ENCODE measurements at places on chromosomes 5 and 9. TPM values are rescaled to one million over a fixed set of nuclear protein-coding genes. Genes with fewer than 3 reads are reported as not detected.

GRCh38 chr5:77996943-77997342 lies 220.8 kb upstream of the TBCA start:
- peaks cover 10% of the 10 kb centered on the region for H3K36me3 ChIP-seq
- H3K27ac ChIP-seq = no peak overlapping the region
- H3K27me3 ChIP-seq = no peaks in the 10 kb centered on the region
- no peaks in the 10 kb centered on the region for H3K4me1 ChIP-seq

DNA sequence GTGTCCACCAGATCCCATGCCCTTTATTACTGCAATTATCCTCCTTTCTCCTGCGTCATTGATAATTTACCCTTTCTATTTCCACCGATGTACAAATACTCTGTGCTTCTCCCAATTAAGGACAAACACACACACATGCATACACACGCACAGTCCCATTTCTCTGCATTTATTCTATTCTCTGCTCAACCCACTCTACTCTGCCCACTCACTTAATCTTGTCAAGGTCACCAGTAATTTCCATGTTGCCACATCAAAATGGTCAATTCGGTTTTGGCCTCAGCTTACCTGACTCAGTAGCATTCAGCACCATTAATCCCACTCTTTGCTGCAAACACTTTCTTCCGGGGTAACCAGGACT lies 14.6 kb upstream of the STRBP start:
- DNase-seq = no peak
- no peaks in the 10 kb centered on the region for H3K4me1 ChIP-seq
- no peaks in the 10 kb centered on the region for H3K27me3 ChIP-seq
- no peaks in the 10 kb centered on the region for H3K36me3 ChIP-seq
- no peak overlapping the region for H3K4me3 ChIP-seq

DNA sequence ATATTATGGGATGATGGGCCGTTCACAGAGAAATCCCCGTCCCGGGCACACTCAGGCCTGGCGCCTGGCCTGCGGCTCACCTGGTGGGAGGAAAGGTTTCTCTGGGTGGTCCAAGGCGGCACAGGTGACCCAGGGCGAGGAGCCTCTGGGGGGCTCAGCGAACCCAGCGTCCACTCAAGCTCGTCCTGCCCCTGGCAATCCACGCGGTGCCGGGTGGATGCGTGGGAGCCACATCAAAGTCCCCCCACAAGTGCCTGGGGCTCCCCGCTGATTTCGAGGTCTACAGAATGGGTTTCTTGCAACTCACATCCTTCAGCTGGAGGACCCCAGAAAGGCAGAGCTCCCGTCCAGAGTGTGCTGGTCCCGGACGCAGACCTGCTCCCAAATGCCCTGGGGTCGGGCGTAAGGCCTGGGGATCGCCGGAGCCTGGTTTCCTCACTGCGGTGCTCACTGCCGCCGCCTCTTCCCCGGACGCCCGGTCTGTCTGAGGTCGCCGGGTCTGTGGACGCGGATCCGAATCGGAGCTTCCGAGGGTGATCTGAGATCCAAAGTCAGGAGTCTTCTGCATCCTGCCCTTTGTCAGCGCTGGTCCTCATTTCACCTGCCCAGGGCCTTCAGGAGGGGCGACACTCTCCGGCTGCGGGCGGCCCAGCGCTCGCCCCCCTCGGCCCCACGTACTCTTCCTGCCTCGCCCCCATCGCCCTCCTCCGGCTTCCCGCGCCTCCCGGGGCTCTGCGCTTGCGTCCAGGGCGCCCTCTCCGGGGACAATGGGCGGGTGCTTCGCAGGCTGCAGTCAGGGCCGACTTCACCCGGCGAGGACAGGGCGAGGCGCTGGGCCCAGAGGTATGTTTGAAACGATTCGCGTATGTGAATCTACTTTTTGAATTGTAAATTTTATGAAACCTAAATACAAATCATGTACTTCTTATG lies 20.0 kb upstream of the RUFY1 start:
- DNase-seq = peak; percentile 57
- peaks cover 2% of the 10 kb centered on the region for H3K27me3 ChIP-seq
- H3K27ac ChIP-seq = no peak overlapping the region
- H3K4me1 ChIP-seq = peaks cover 15% of the 10 kb centered on the region

Gene PCDHB11
- total RNA-seq = not detected

GRCh38 chr5:180387798-180388197 lies 34.7 kb upstream of the GFPT2 start:
- H3K36me3 ChIP-seq = no peaks in the 10 kb centered on the region
- no peak overlapping the region for H3K27ac ChIP-seq
- no peaks in the 10 kb centered on the region for H3K27me3 ChIP-seq
- H3K4me3 ChIP-seq = no peak overlapping the region
- no peaks in the 10 kb centered on the region for H3K4me1 ChIP-seq

DNA sequence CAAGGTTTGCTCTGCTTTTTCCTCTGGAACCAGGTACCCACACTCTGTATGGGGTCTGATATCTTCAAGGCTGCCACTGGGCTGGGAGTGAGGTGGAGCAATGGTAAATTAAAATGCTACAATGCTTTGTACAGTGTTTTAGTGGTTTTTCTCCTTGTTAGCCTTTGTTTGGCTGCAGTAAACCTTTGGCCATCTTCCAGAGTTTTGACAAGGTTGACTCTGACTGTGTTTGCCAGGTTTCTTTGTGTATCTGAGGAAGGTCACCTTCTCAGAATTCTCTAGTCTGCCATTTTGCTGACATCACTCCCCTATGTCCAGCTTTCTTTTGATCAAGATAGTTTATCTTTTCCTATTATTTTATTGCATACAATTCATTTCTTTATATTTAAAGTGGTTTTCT lies 11.2 kb downstream of the SPATA31D1 start:
- no peaks in the 10 kb centered on the region for H3K36me3 ChIP-seq
- H3K27ac ChIP-seq = no peak overlapping the region
- no peak overlapping the region for H3K4me3 ChIP-seq
- no peaks in the 10 kb centered on the region for H3K27me3 ChIP-seq
- DNase-seq = no peak

Gene ATOX1
- total RNA-seq = 11.2 TPM

DNA sequence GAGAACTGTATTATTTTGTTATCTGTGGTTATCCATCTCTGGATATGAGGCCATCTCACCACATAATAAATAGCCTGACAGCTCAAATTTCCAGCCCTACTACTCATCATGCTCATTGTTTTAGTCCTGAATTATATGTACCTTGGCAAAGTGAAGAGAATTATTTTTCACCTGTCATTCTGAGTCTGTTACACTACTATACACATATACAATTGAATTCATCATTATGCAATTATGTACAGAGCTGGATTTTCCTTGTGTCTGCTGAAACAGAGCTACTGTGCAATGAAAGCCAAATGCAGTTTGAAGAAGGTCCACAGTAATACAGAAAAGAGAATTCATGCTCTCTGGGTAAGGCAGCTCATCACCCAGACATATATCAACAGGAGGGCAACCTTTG lies 28.5 kb downstream of the ESM1 start:
- H3K36me3 ChIP-seq = no peaks in the 10 kb centered on the region
- no peaks in the 10 kb centered on the region for H3K4me1 ChIP-seq
- H3K4me3 ChIP-seq = no peak overlapping the region

- H3K4me1 ChIP-seq = no peaks in the 10 kb centered on the region
- H3K4me3 ChIP-seq = no peak overlapping the region
- H3K27me3 ChIP-seq = no peaks in the 10 kb centered on the region
- H3K36me3 ChIP-seq = no peaks in the 10 kb centered on the region
- H3K27ac ChIP-seq = no peak overlapping the region
Observed at GRCh38 chr9:78671785-78672184, 374.9 kb downstream of the PSAT1 start.

Gene EFNA5
- not detected for total RNA-seq

- no peak overlapping the region for H3K27ac ChIP-seq
- no peaks in the 10 kb centered on the region for H3K36me3 ChIP-seq
- no peak for DNase-seq
- no peaks in the 10 kb centered on the region for H3K27me3 ChIP-seq
Observed at GRCh38 chr5:174392892-174393291, 331.5 kb upstream of the MSX2 start.

DNA sequence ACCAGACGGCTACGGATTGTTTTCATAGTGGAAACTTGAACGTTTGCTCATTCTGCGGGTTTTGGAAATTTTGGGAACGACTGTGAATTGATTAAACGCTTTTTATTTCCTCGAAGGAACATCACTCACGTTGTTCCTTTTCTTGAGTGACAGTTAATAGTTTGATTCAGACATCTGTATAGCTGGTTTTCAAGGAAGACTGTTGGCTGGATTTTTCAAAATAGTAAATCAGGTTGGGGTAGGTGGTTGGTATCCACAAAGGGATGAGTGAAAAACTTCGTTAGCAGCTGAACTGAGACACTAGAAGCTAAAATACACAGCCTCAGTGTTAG lies 1.1 kb downstream of the TGFBR1 start:
- no peaks in the 10 kb centered on the region for H3K36me3 ChIP-seq
- peaks cover 43% of the 10 kb centered on the region for H3K4me1 ChIP-seq
- H3K4me3 ChIP-seq = peak overlapping the region; percentile 81
- DNase-seq = no peak
- H3K27ac ChIP-seq = peak overlapping the region; percentile 63

- H3K27ac ChIP-seq = no peak overlapping the region
- H3K4me1 ChIP-seq = no peaks in the 10 kb centered on the region
- DNase-seq = no peak
- H3K27me3 ChIP-seq = peaks cover 10% of the 10 kb centered on the region
- H3K36me3 ChIP-seq = no peaks in the 10 kb centered on the region
Observed at GRCh38 chr5:34534523-34535103, 121.5 kb upstream of the RAI14 start.

DNA sequence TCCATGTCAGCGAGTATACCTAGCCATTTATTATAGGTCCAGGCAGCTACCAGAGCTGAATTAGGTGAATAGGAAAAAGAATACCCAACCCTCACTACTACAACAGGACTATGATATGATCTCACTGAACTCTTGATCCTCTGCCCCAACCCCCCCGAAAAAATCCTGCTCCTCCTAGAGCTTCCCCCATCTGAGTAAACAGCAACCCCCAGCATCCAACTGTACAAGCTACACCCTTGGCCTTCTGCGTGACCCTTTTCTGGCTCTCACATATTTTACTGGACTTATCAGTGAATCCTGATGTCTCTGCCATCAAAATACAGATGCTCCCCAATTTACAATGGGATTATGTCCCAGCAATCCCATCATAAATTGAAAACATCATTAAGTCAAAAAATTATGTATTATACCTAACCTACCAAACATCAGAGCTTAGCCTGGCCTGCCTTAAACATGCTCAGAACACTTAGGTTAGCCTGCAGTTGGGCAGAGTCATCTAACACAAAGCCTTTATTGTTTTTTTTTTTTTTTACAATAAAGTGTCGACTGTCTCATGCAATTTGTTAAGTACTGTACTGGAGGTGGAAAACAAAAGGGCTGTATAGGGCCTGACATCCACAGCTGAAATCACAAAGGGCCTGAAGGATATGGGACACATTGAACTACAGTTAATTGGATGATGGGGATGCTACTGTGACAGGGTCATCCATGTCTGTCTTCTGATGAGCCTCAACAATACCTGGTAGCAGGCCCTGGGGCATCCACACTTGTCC lies 128.9 kb upstream of the ERCC6L2 start:
- DNase-seq = no peak
- no peak overlapping the region for H3K4me3 ChIP-seq
- peaks cover 14% of the 10 kb centered on the region for H3K4me1 ChIP-seq
- no peak overlapping the region for H3K27ac ChIP-seq

DNA sequence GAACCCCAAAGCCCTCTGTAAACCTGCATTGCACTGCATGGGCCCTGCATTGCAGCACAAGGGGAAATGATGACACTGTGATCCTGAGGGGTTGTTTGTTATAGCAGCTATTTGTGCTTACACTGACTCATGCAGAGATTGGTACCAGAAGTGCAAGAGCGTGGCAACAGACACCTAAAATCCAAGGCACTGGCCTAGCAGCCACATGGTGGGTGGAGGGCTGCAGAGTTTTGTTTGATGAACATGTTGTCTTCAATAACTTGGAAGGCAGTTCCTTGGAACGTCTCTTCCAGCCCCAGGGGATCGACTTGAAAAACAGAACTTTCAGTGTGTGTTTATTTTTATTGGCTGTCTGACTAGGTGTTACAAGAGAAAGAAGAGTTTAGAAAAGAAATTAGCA lies 14.5 kb downstream of the FCN2 start:
- H3K36me3 ChIP-seq = no peaks in the 10 kb centered on the region
- H3K4me1 ChIP-seq = no peaks in the 10 kb centered on the region
- H3K4me3 ChIP-seq = no peak overlapping the region
- H3K27me3 ChIP-seq = no peaks in the 10 kb centered on the region
- no peak overlapping the region for H3K27ac ChIP-seq
- no peak for DNase-seq

GRCh38 chr9:79236466-79236865 lies 335.3 kb upstream of the TLE4 start:
- H3K27me3 ChIP-seq = no peaks in the 10 kb centered on the region
- no peak for DNase-seq
- H3K36me3 ChIP-seq = no peaks in the 10 kb centered on the region

Gene C5orf58
- total RNA-seq = not detected

DNA sequence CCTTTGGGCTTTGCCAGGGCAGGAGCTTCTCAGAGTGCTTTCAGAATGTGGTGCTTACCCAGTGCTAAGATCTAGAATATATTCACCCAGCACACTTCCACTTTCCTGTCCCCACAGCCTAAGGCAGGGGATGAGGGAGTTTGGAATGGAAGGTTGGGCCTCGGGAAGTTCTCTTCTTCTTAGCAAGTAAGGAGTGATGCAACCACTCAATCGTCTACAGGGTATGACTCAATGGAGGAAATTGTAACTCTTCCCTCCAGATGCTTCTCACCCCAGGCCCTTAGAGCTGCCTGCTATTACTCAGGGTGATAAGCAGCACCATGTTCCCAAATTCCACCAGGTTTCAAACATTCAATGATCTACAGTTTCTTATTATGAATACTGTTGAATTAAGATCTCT lies 30.8 kb upstream of the AGGF1 start:
- no peak overlapping the region for H3K4me3 ChIP-seq
- no peaks in the 10 kb centered on the region for H3K36me3 ChIP-seq
- H3K27ac ChIP-seq = no peak overlapping the region

- no peak overlapping the region for H3K4me3 ChIP-seq
- H3K27ac ChIP-seq = no peak overlapping the region
- H3K36me3 ChIP-seq = no peaks in the 10 kb centered on the region
- no peaks in the 10 kb centered on the region for H3K27me3 ChIP-seq
- no peak for DNase-seq
Observed at GRCh38 chr5:35162848-35163709, 67.2 kb downstream of the PRLR start.

GRCh38 chr5:128462330-128462729 lies 75.7 kb downstream of the FBN2 start:
- H3K27me3 ChIP-seq = no peaks in the 10 kb centered on the region
- no peaks in the 10 kb centered on the region for H3K4me1 ChIP-seq
- no peak for DNase-seq
- no peak overlapping the region for H3K27ac ChIP-seq

DNA sequence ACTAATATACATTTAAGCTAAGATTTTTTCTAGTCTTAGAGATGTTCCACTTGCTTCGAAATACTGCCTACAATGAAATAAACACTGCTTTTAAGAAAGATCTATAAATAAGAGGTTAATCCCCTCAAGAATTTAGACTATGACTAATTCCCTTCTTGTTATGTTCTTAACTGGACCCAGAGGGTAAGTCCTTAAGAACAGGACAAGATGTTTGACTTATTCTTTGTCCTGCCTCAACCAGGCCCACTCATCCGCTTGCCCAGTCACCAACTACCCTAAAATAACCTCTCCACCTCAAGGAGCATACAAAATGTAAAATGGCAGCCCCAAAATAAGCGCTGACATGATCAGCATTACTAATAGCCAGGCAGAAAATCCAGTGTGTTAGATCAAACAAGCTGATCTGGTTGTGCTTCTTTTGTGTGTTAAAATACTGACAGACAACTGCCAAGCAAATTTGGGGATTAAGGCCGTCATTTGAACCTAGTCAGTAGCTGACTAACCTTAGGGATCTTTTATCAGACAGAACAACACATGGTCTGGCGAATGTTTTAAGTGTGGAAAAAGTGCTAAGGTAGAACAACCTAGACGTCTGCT lies 93.7 kb upstream of the SMC5 start:
- H3K4me3 ChIP-seq = no peak overlapping the region
- no peaks in the 10 kb centered on the region for H3K27me3 ChIP-seq
- no peak for DNase-seq
- no peaks in the 10 kb centered on the region for H3K36me3 ChIP-seq
- H3K27ac ChIP-seq = no peak overlapping the region

Data from CD4-positive, alpha-beta T cell (primary cell).